Occipital lobe (tissue), 3 donors: ENCODE measurements at places on chromosomes 5 and 9. TPM values are rescaled to one million over a fixed set of nuclear protein-coding genes. Genes with fewer than 3 reads are reported as not detected.

GRCh38 chr9:21991072-21991959 lies 2.9 kb downstream of the CDKN2A start:
- no peak for DNase-seq

GRCh38 chr5:139711067-139711905 lies 63.1 kb downstream of the CXXC5 start:
- peak; percentile 66 for DNase-seq

SLC36A2 gene
- not detected for total RNA-seq

GRCh38 chr5:6450319-6450833 lies 1.7 kb downstream of the UBE2QL1 start:
- DNase-seq: no peak

SUB1 gene
- 346 TPM for total RNA-seq

GRCh38 chr5:104913841-104914281 lies 1351.3 kb upstream of the NUDT12 start:
- DNase-seq: no peak
